ENCODE measurements at places on chromosomes 16 and 17. TPM values are rescaled to one million over a fixed set of nuclear protein-coding genes. Genes with fewer than 3 reads are reported as not detected.

- no peak for DNase-seq
Observed at GRCh38 chr17:82117139-82118090, 19.4 kb upstream of the FASN start.

DNA sequence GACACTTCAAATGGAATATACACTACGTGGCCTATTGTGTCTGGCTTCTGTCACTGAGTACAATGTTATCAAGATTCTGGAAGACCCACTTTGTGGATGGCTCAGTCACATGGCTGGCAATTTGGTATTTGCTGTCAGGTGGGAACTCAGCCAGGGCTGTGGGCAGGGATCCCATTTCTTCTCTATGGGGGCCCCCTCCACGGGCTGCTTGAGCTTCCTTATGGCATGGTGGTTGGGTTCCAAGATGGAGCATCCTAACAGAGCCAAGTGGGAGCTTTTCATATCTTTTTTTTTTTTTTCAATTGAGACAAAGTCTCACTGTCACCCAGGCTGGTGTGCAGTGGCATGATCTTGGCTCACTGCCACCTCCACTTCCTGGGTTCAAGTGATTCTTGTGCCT lies 18.0 kb upstream of the CEP20 start:
- no peak for DNase-seq

- DNase-seq: no peak
Observed at GRCh38 chr16:87114832-87115231, 202.4 kb downstream of the C16orf95 start.

The MMP2 gene
- total RNA-seq: 1,244 TPM

The ITGAD gene
- total RNA-seq: not detected

The LDHD gene
- total RNA-seq: 0.18 TPM

Data from fibroblast of the aortic adventitia (primary cell).